Cardiac septum (tissue), 1 donor: ENCODE measurements at places on chromosomes 3 and 15. TPM values are rescaled to one million over a fixed set of nuclear protein-coding genes. Genes with fewer than 3 reads are reported as not detected.
A peak's percentile ranks its signal among the peaks of the same experiment; 100 is the strongest.

NRROS gene
- 2.6 TPM for total RNA-seq

KLF15 gene
- 11.5 TPM for total RNA-seq

TPRG1 gene
- total RNA-seq, result 2.2 TPM

GPR27 gene
- 8.3 TPM for total RNA-seq

CHSY1 gene
- 17.5 TPM for total RNA-seq

GRCh38 chr15:56699743-56700142, 33.6 kb downstream of the ZNF280D start:
- no peak for DNase-seq

- DNase-seq, result no peak
Observed at GRCh38 chr3:58683466-58683865, 16.9 kb upstream of the FAM3D start.

- no peak for DNase-seq
Observed at GRCh38 chr3:100412912-100413590, 11.7 kb downstream of the LNP1 start.

GRCh38 chr3:57043518-57043917, 16.9 kb upstream of the SPATA12 start:
- peak; percentile 24 for DNase-seq

DNA sequence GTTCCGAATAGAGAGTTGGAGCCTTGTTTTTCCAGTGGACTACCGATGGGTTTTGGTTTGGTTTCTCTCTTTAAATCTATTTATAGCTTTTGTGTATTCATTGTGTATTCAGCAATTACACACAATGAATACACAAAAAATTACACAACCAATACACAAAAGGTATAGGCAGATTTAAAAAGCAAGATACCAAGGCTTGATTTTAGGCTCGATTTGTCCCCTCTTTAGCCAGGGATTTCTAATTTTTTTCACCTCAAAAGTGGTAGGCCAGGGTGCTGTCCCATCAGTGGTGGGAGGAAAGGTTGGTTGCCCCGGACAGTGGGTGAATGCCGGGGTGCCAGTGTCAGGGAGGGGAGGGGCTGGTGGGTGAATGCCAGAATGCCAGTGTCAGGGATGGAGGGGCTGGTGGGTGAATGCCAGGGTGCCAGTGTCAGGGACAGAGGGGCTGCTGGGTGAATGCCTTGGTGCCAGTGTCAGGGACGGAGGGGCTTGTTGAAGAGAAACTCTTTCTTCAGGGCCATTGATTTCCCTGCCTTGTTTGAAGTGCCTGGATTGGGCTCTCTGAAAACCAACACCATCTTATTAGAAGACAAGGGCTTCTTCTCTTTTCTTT, 186.2 kb downstream of the GOLGA6L6 start:
- peak; percentile 70 for DNase-seq

GRCh38 chr15:93861956-93862741, 369.2 kb upstream of the MCTP2 start:
- no peak for DNase-seq

DNA sequence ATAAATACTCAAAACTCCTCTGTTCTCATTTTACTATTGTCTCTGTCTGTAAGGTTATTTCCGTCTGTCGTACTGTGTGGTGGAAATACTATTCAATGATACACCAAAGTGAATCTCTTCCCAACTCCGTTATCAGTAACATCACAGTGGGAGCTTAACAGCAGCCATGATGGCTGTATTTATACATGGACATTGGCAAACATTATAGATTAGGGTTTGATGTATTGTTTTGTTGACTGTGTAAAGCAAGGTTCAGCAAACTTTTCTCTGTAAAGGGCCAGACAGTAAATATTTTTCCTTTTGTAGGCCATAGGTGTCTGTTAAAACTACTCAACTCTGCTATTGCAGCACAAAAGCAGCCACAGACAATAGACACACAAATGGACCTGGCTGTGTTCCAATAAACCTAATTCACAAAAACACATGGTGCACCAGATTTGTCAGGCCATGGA, 23.2 kb downstream of the LIPC start:
- DNase-seq, result no peak

DNA sequence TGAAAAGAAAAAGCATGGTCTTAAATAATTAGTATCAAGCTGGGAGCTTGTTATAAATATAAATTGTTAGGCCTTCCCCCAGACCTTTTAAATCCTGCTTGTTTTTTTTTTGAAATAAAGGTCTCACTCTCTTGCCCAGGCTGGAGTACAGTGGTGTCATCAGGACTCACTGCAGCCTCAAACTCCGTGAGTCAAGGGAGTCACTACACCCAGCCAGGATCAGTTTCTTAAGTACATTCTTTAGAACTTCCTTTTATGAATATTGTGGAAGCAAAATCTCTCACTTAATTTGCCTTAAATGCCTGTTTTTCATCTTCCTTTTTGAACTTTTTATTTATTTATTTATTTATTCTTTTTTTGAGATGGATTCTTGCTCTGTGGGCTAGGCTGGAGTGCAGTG, 20.8 kb upstream of the DENND4A start:
- no peak for DNase-seq

DNA sequence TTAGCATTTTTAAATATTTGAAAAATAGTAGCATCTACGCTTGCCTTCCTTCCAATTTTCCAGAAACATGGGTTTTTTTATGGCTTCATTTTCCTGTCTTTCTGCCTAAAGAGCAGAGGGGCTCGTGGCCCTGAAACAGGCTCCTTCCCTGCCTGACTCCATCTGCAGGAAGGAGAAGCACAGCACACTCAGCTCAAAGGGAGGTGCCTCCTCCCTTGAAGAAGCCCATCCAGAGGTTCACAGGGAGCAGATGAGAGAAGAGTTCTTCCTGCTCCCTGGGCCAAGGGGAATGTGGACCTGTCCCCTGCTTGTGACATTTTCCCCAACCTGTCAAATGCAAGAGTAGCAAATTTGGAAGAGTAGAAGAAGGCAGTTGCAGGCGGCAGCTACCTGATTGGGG, 55.8 kb downstream of the BBX start:
- no peak for DNase-seq

DNA sequence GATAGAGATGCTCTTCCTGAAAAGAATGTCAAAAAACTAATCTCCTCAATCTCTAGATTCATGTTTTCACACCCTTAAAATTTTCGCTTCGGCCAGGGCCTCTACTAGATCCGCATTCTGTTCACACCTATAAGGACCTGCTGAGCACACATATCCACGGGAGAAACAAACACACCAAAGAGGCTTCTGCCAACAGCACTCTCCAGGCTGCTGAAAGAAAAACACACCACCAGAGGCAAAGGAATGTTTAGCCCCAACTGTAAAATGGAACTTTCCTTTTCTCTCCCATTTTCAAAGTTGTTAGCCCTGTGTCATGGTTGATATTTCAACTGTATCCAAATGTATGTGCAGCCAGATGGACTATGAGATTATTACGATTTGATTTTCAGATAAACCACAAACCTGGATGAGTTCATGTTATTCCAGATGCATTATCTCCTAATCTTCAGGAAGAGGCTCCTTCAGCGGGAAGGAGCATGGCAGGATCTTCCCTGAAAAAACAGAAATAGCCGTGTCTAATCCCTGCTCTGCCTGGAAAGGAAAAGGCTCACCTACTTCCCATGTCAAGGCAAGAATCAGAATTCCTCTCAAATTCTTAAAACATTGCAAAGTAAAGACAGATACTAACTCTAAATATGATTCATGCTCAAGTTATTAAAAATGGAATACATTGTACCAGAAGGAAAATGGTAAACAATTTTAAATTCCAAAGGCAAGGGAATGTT, 442.7 kb upstream of the NR2F2 start:
- no peak for DNase-seq

DNA sequence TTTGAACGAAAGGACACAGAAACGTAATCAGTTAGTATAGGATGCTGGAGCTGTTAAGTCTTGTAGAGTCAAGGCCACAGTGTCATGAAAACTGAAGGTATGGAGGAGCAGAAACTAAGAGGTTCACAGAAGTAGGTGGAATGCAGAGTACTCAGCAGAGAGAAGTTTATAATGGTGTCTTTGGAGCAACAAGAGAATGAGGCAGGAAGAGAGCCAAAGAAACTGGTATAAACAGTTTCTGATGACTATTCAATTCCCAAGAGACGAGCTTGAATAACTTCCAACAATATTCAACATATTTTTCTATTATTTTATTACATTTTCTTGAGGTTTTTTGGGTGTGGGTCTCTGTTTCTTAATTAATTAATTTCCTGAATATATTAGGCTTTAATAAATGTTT, 29.6 kb downstream of the GALK2 start:
- no peak for DNase-seq

DNA sequence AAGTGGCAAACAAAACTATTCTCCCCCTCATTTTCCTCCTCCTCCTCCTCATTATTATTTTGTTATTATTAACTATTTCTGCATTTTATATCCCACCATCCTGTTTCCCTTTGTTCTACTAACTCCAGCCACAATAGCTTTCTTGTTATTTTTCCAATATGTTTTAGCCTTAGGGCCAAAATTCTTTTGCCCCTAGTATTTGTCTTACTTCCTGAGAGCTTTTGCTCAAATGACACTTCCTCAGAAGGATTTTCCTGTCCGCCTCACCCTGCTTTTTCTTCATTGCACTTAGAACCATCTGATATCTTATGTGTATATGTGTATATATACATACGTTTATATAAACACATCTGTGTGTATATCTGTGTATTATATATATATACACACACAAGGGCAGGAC, 32.7 kb upstream of the NUDT16 start:
- no peak for DNase-seq
